ENCODE measurements at places on chromosomes 4 and X. TPM values are rescaled to one million over a fixed set of nuclear protein-coding genes. Genes with fewer than 3 reads are reported as not detected.

DNA sequence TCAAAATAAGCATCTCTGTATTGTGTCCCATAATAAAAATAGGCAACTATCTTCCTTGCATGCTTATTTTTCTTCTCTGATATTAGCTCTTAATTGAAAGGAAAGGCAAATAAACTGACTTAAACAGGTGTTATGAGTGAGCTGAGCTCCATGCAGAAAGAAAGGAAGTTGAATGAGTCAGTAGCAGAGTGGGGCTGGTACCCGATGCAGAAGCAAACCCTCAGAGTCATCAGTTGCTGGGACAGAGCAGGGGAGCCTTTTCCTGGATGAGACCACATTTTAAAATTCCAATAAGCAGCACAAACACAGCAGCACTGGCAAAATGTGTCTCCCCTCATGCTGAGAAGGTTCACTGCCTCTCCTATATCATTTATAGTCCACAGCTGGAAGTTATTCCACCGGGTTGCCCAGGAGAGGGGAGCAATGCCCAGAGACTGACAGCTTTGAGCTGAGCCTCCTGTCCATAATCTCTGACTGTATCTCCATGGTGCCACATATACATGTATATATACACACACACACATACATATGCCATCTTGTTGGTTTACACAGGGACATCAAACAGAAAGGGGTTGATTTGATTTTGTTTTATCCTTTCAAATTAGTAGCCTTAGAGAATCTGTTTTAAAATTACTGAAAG is 274.3 kb upstream of the PPARGC1A start:
- H3K27me3 ChIP-seq = no peaks in the 10 kb centered on the region
- no peak overlapping the region for H3K27ac ChIP-seq
- no peaks in the 10 kb centered on the region for H3K4me1 ChIP-seq
- H3K36me3 ChIP-seq = no peaks in the 10 kb centered on the region
- H3K4me3 ChIP-seq = no peak overlapping the region

DNA sequence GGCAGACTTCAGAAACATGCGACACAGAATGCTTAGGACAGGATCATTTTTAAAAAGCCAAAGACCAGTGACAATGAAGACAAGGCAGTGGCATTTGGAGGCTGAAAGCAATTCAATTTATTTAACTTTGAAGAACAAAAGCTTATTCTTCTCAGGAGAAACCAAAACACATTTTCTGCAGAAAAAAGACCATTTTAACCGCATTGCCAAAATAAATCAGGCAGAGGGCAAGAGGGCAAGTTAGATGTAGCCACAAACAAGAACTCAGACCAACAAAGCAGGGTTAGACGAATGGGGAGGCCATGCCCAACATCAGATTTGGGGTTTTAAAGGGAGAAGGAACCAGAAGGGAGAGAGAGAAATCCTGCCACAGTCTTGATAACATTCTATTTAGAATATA is 58.9 kb downstream of the RELL1 start:
- H3K4me3 ChIP-seq = no peak overlapping the region
- peak; percentile 22 for DNase-seq
- no peaks in the 10 kb centered on the region for H3K36me3 ChIP-seq
- no peaks in the 10 kb centered on the region for H3K27me3 ChIP-seq

DNA sequence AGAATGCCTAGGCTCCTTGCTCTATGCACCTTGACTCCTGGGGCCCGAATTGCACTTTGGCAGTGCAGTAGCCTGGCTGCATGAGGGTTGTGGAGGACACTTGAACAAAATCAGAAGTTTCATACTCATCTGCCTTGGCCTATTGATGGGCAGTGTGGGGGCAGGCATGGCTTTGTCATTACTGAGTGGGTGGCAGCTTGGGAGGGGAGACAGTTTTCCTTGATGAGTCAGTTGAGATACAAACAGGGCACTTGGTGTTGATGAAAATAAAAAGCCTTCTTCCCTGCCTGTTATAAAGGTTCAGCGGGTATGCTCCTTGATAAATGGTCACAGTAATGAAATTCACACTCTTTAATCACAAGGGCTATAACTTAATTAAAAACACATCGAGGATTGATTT is 126.8 kb upstream of the MAMLD1 start:
- H3K4me1 ChIP-seq = peaks cover 5% of the 10 kb centered on the region
- DNase-seq = peak; percentile 23
- no peak overlapping the region for H3K27ac ChIP-seq

DNA sequence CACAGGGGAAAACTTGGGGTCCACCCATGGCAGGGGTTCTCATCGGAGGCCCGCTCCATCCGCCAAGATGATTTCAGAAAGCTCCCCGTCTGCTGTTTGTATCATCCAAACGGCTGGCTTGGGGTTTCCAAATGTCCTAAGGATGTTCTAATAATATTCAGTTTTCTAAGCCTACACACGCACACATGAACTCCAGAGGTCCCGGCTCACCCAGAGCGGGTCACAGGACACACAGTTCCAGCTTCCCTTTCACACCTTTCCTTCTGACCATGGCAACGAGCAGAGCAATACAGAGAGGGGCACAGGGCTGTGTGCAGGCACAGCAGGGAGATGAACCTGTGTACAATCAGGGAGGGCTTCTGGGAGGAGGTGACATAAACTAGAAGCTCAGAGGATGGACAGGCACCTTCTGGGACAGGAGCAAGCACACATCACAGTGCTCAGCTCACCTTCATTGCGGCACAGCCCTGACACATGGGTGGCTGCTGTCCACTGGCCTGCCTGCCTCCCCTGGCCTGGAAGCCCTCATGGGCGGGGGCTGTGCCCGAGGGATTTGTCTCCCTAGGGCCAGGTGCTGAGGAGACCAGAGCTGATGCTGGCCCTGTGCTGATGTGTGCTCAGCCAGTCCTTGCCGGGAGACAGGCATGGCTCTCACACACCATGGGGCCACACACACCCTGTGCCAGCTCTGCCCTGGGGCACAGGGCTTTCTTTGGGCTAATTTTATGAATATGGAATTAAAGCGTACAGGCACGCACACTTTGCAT is 44.8 kb downstream of the ABLIM2 start:
- H3K4me3 ChIP-seq = no peak overlapping the region
- DNase-seq = no peak
- H3K36me3 ChIP-seq = no peaks in the 10 kb centered on the region
- H3K27me3 ChIP-seq = peaks cover 15% of the 10 kb centered on the region
- no peaks in the 10 kb centered on the region for H3K4me1 ChIP-seq

GRCh38 chr4:126775485-126776106 is 857.2 kb upstream of the INTU start:
- peaks cover 11% of the 10 kb centered on the region for H3K4me1 ChIP-seq
- H3K27me3 ChIP-seq = no peaks in the 10 kb centered on the region
- no peak for DNase-seq
- H3K27ac ChIP-seq = no peak overlapping the region

DNA sequence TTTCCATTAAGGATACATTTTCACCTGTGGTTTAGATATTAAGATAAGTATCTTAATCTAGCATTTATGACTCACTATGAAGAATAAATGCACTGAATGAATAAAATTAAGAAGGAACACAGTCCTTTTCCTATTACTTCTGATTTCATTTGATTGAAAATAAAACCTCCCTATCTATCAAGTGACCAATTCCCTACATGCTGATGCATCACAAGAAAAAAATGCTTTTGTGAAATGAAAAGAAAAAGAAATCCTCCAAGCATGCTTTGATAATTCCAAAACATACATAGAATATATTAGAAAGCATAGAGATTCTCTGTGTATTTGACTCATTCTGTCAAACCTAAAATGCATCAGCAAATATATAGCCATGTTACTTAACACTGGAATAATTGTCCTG is 37.1 kb downstream of the PCDH10 start:
- H3K36me3 ChIP-seq = no peaks in the 10 kb centered on the region
- peaks cover 9% of the 10 kb centered on the region for H3K4me1 ChIP-seq
- DNase-seq = peak; percentile 56
- peak overlapping the region; percentile 73 for H3K27ac ChIP-seq

- DNase-seq = peak; percentile 33
- H3K27ac ChIP-seq = no peak overlapping the region
- no peaks in the 10 kb centered on the region for H3K4me1 ChIP-seq
- H3K4me3 ChIP-seq = no peak overlapping the region
- no peaks in the 10 kb centered on the region for H3K27me3 ChIP-seq
Measured at GRCh38 chr4:105158837-105159236, 12.2 kb downstream of the TET2 start.

GRCh38 chr4:152909901-152910300 is 26.2 kb upstream of the FHDC1 start:
- no peak for DNase-seq
- no peaks in the 10 kb centered on the region for H3K27me3 ChIP-seq
- no peak overlapping the region for H3K27ac ChIP-seq

DNA sequence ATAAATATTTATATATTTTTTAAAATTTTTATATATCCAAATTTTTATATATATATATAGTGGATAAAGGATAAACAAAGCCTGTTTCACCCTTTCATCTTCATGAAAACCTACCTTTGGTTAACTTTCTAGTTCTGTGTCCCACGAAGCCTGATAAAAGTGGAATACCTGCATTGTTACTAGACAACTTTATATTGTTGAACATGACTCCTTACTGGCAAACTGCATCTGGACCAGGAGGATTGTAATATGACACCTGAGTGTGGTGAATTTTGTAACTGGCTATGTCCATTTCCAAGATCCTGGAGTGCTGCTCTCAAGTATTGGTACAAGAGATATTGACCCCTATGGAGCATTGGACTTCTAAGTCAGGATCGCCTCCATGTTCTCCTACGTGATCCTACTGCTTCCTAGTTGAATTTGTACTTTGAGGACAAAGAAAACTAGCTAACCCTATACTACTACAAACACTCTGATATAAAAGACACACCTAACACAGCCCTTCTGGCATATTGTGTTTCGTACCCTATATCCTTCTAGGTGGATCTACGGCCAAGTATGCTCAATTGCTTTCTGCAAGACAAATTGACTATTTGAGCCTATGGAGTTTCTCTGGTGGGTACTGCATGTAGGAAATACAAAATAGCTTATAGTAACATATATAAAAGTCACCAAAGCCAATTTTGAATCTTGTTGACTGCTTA is 61.3 kb upstream of the PRRG1 start:
- no peak overlapping the region for H3K27ac ChIP-seq
- no peaks in the 10 kb centered on the region for H3K27me3 ChIP-seq
- no peaks in the 10 kb centered on the region for H3K36me3 ChIP-seq
- H3K4me1 ChIP-seq = no peaks in the 10 kb centered on the region

DNA sequence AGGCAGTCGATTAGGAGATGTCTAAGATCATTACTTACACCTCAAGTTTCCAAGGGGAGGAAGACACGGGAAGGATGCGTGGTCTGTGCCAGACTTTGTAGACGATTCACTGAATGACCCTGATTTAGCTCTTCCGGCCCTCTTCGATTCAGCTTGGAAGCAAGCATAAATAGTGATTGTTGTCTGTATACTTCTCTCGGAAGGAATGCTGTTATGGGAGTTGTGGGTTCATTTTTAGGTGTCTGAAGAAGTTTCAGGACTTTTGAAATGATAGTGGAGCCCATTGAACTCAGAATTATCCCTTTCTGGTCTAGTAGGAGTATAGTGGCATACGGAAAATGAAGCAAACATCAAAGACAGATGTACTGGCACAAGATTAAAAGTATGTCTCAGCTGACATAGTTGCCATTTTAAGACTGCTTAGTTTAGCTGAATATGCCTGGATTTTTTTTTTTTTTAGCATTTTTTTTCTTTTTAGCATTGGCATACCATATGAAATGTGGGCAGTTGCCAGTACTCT is 1.0 kb upstream of the ANKRD17 start:
- no peaks in the 10 kb centered on the region for H3K27me3 ChIP-seq
- peak; percentile 40 for DNase-seq
- H3K36me3 ChIP-seq = no peaks in the 10 kb centered on the region
- H3K4me1 ChIP-seq = peaks cover 21% of the 10 kb centered on the region
- H3K4me3 ChIP-seq = peak overlapping the region; percentile 76
- H3K27ac ChIP-seq = peak overlapping the region; percentile 95

DNA sequence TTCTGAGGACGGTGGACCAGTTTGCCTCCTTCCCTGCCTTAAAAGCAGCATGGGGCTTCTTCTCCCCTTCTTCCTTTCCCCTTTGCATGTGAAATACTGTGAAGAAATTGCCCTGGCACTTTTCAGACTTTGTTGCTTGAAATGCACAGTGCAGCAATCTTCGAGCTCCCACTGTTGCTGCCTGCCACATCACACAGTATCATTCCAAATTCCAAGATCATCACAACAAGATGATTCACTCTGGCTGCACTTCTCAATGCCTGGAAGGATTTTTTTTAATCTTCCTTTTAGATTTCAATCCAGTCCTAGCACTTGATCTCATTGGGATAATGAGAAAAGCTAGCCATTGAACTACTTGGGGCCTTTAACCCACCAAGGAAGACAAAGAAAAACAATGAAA is 255.3 kb downstream of the RAPGEF2 start:
- H3K4me1 ChIP-seq = peaks cover 19% of the 10 kb centered on the region
- DNase-seq = peak; percentile 83
- peaks cover 19% of the 10 kb centered on the region for H3K36me3 ChIP-seq
- H3K27ac ChIP-seq = peak overlapping the region; percentile 62
- no peaks in the 10 kb centered on the region for H3K27me3 ChIP-seq
- H3K4me3 ChIP-seq = no peak overlapping the region

DNA sequence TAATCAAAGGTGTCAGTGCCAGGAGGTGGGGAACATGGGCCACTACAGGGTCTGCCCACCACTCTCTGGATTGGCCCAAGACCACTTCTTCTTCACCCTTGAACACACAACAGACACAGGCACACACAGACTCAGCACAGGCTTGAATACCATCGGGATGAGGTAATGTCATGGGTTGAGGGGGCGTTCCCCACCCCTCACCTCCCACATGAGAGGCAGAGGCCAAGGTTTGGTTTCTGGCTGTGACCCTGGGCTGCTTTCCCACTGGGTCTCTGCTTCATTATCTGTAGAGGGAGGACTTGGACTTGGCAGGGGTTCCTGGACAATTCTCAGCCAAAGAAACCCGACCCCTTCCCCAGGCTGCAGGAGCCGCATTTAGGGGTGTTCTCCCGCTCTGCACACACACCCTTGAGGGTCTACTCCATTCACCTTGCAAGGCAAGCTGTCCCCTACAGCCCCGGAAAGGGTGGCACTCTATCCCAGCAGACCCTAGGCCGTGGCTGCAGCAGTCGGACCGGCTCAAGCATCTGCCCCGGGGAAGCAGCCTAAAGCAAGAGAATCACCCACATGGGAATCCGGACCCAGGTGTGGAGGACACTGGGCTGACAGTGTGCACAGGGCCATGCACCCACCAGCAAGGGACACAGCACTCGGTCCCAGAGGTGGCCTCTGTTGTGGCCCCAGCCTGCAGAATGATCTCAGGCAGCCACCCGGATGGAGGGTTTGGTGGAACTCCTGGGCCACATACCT is 62.4 kb downstream of the TRMT44 start:
- no peaks in the 10 kb centered on the region for H3K36me3 ChIP-seq
- peaks cover 16% of the 10 kb centered on the region for H3K4me1 ChIP-seq
- H3K4me3 ChIP-seq = no peak overlapping the region

ZNF630 gene
- 1.3 TPM for total RNA-seq

CXorf38 gene
- 12.8 TPM for total RNA-seq

RAB9B gene
- 2.2 TPM for total RNA-seq

IL9R gene
- 0.14 TPM for total RNA-seq

GPR78 gene
- 0.17 TPM for total RNA-seq

DACH2 gene
- total RNA-seq = 0.16 TPM

All from astrocyte (in vitro differentiated cells and primary cell).